SW480 (cell line): ENCODE measurements at places on chromosomes 13 and 19.

GRCh38 chr13:24995225-24995804, 100.6 kb upstream of the PABPC3 start:
- DNase-seq: peak; percentile 85

- peak; percentile 80 for DNase-seq
Measured at GRCh38 chr13:40388617-40389016, 277.8 kb downstream of the FOXO1 start.

- no peak for DNase-seq
Measured at GRCh38 chr19:51460164-51460992, 2.1 kb upstream of the SIGLEC8 start.

DNA sequence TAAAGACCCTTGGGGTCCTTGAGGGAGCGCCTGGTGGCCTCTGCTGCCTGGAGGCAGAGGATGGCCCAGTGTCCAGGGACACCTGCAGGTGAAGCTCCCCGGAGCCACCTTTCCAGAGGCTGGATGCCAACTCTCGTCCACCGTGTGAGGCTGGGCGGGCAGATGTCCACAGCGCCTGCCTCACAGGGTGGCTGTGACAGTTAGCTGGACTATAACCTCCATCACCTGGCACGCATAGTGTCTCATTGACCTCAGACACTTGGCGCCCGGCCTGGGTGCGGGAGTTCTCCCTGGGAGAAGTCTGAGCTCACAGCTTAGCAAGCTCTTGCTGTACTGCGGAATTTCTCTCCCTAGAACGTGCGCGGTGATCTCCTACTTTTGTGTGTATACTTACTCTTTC, 9.8 kb downstream of the BICRA start:
- no peak for DNase-seq

- DNase-seq: peak; percentile 53
Measured at GRCh38 chr19:14433554-14434501, 722 bp downstream of the PKN1 start.

GRCh38 chr13:65727070-65727469, 1503.1 kb downstream of the PCDH9 start:
- DNase-seq: no peak

GRCh38 chr13:26824581-26824980, 64.0 kb upstream of the GPR12 start:
- no peak for DNase-seq

DNA sequence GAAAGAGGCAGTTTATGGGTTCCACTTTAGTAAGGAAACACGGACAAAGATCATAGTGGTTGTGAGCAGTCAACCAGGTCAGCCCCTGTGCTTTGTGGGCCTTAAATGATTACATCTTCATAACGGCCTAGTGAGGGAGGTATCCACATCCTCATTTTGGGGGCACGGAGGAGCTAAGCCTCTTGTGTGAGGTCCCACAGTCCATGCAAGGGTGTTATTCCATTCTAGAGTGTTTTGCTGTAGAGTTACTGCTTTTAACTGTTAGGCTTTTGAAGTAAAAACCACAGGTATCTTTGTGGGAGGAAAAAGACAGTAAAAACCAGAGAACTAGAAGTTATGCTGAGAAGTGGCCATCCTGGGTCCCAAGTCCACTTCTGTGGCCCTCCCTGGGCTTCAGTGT, 4.0 kb downstream of the NOP53 start:
- no peak for DNase-seq

DNA sequence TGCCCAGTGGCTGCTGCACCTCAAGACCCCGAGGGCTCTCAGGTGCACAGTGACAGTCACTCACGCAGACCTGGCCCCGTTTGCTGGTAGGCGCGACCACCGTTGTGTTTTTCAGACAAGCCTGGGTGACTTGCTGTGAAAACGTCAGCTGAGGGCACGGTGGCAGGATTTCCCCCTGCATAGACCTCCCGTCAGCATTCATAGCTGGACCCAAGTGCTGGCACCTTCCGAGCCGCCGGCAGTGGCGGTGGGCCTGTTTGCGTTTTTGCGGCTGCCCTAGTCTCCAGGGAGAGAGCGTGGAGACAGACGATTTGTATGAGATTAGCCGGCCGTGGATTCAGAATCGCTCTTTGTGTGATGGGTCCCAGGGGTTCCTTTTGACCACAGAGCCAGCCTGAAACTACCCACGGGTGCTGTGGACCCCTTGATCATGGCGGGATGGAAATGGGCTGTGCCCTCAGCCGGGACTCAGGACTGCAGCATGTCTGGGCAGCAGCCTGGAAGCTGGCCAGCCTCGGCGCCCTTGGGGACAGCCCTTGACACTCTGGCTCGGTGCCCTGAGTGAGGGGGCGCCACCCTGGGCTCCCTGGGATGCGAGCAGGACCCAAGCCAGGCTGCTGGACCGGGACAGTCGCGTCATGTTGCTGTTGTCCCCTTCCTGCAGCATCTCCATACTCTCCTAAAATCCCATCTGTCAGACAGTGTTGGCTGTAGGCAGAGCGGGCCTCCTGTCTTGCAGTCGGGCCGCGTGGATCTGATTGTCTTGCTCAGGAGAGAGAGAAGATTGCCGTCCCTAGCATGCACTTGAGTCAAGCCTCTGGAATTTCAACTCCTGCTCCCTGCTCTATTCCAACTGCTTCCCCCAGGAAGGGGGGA, 8.6 kb downstream of the KDM4B start:
- no peak for DNase-seq

GRCh38 chr13:44336934-44337333, 36.7 kb upstream of the SERP2 start:
- no peak for DNase-seq

GRCh38 chr13:93727211-93728141, 500.9 kb downstream of the GPC6 start:
- DNase-seq: no peak

DNA sequence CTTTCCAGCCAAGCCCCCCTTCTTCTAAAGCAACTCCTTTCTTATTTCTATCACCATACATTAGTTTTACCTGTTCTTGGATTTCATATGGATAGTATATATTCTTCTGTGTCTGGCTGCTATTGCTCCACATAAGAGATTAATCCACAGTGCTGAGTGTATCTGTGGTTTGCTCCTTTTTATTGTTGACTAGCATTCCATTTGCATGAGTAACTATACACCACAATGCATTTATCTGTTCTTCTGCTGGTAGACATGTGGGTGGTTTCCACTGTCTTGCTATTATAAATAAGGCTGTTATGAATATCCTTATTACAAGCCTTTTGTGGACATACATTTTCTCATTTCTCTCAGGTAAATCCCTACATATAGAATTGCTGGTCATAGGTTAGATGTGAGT, 138.2 kb downstream of the SLC7A1 start:
- DNase-seq: peak; percentile 92

DNA sequence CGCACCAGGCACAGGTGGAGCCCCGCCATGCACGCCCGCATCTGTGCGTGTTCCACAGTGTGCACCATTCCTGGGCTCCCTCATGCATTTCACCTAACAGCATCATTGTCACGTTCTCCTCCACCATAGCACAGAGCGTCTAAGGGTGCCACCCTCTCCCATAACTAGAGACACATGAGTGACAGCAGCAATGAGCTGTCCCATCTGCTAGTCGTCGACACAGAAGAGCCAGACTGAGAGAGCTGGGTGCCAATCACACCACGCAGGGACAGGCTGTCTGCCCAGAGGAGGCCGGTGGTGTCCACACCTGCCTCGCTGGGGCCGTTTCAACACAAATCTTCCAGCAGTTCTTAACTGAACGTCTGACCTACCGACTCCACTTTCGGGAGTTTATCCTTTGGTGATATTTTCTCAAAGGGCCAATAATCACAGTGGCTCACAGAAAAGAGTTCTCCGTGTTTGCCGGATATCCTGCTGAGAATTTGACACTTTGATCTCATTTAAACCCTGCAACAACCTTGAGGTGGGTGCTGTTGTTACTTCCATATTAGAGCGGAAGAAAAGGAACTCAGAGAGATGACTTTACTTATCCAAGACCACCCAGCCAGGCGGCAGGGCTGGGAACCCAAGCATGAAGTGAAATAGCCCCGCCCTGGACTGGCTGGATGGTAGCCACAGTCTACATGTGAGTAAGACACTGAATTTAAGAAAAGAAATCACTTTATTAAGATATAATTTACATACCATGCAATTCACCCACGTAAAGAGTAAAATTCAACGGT, 16.2 kb downstream of the CLEC11A start:
- no peak for DNase-seq

GRCh38 chr19:10895920-10896319, 24.6 kb downstream of the CARM1 start:
- DNase-seq: no peak

DNA sequence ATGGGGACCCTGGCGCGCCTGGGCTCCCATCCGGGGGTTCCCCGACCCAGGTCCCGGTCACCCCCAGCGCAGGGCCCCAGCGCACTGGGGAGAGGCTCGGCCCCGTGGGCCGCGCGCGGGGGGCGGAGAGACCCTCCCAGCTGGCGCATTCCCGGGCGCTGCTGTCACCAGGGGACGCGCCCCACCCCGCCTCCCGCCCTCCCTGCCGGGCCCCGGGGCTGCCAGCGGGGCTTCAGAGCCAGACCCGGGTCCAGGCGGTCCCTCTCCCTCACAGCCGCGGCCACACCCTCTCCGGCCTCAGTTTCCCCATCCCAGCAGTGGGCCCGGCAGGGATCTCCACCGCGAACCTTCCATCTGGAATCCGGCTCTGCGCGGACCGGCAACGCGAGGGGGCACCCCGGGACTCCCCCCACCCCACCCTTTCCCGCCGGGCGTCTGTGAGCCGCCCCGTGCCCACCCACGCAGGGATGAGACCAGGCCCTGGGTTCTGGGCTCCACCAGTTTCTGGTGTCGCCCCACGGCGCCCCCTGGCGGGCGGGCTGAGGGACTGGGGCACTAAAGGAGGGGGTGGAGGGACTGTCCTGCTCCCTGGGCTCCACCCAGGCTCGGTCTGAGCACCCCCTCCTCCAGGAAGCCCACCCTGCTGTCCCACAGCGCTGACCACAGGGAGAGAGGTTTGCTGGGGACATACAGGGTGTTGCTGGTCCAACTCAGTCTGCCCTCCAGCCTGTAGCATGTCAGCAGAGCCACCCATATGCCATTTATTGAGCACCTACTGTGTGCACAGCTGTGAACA, 878 bp upstream of the ADAMTSL5 start:
- DNase-seq: peak; percentile 31

DNA sequence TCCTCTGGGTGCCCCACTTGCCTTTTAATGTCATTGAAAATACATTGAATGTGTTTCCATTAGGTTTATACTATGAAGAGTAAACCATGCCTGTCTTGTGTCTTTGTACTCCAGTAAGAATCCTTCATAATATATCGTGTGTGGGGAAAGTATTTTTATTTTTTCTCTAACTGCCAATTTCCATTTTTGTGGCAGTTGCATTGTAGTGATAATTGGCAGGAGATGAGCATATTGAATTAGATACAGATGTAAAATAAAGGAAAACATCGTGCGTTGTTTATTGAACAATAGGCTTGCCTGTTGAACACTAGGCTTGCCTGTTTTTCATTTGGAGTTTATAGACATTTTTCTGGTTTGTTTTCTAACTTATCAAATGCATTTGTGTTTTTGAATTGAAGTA, 218.8 kb downstream of the NBEA start:
- no peak for DNase-seq

GRCh38 chr13:99218545-99218944, 17.9 kb downstream of the UBAC2 start:
- DNase-seq: no peak

DNA sequence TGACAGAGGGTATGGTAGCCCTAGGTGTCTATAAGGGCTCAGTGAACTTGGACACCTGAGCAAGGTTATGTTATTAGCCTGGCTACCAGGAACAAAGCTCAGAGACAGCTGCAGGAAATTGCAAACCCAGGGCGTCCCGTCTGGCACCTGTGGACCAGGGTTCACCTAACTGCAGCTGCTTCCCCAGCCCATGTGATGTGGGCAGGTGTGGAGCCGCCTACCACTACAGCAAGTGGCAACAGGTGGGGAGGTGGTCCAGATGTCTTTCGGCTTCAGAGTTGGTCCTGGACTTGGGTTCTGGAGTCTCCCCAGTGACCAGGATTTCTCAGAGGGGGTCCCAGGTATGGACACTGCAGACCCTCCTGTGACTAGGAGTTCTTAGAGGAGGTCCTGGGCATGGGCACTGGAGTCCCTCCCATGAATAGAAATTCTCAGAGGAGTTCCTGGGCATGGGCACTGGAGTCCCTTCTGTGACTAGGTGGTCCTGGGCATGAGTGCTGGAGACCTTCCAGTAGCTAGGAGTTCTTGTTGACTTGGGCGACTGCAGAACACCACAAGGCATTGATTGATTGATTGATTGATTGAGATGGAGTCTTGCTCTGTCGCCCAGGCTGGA, 25.2 kb downstream of the ACTL9 start:
- DNase-seq: no peak

GRCh38 chr13:105847527-105848291, 687.8 kb downstream of the EFNB2 start:
- no peak for DNase-seq

DNA sequence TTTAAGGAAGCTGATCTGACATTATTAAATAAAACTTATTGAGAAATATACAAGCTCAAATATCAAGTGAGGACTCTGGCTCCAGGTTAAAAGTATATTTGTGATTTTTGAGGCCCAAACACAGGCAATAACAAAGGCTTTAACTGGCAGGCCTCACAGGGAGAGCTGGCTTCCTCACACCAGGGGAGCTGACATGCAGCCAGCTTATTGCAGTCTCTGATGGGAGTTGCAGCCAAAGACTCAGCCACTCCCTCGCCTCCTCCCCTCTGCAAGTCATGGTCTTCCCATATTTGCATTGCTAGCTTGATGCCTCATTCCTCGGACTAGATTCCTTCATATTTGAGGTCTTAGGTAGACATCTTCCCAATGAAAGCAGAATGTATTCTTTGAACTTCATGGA, 647.1 kb upstream of the SLITRK6 start:
- no peak for DNase-seq

GRCh38 chr19:40639638-40639982, 38.4 kb downstream of the LTBP4 start:
- no peak for DNase-seq

DNA sequence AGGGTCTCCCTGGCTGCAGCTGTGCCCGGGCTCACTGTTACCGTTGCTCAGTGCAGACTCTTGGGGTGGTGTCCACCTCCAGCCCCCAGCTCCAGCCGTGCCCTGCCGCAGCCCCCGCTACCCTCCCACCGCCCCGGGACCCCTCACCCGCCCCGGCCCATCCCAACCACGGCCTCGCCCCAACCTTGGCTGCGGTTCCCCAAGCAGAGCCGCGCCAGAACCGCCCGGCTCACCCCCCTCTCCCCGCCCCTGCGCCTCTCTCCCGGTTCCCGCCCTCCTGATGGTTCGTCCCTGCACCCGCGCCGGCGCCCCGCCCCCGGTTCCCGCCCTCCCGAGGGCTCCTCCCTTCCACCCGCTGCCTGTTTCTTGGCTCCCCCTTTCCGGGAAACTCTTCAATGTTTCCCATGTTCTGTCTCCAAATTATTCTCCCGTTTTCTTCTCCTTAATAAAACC, 40.3 kb downstream of the ANKRD10 start:
- DNase-seq: peak; percentile 55
